ENCODE measurements at places on chromosomes 12 and 14.
A peak's percentile ranks its signal among the peaks of the same experiment; 100 is the strongest.

DNA sequence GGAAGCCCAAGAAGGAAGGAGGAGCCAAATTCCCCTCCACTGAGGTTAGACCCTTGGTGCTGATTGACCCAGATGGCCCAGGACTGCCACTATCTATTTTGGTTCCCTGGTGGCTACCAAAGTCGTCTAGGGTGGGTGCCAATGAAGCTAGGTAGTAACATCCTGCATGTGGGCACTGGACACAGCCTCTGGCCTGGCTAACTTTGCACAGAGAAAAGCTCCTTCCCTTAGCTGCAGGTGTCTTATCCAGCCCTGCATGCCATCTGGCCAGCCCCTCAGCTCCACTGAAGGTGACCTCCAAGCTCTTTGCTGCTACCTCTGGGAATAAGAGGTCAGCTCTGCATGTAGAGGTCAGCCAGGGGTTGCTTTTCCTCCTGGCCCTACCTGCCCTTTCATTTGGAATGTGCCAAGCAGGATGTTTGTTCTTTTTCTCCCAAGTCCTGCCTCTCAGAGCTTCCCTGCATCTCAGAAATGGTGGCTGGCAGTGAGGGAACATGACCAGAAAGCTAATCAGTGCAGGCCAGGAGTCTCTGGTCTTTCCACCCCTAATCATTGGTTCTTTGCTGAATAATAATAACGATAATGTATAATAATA is 34.0 kb downstream of the JDP2 start:
- DNase-seq = no peak

DNA sequence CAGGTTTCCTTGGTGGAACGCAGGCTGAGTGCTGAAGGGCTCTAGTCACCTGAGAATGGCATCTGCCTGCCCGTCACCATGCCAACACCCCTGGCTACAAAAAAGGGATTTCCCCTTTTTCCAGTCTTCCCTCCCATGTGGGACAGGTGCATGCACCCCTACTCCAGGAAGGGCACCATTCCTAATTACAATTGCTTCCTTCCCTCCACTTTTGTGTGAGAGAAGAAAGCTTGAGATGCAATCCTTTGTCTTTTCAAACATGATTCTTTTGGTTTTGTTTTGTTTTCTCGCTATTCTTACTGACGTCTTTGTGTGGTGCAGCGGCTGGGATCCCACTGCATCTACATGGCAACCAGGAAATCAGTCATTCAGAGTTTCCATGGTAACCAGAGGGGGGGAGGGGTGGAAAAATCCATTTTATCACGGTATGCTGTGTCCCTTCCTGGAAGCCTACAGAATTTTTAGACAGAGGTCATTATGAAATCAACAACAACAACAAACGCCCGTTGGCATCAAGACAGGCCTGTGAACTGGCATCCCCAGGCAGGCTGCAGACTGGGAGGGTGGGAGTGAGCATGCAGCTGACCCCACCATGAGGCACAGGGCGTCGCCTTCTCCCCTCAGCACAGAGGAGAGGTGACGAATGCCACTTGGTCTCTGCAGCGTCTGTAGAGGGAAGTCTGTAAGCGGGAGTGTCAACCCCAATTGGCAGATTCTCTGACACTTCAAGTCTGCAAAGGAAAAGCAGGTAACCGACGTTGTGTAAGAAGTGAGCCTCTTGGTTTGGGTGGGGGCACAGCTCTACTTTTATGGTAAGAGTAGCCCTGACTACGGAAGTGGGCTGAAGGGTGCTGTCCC is 13.6 kb upstream of the GNG2 start:
- DNase-seq = peak; percentile 50

GRCh38 chr12:61894168-61894567 is 366.0 kb upstream of the USP15 start:
- DNase-seq = no peak

DNA sequence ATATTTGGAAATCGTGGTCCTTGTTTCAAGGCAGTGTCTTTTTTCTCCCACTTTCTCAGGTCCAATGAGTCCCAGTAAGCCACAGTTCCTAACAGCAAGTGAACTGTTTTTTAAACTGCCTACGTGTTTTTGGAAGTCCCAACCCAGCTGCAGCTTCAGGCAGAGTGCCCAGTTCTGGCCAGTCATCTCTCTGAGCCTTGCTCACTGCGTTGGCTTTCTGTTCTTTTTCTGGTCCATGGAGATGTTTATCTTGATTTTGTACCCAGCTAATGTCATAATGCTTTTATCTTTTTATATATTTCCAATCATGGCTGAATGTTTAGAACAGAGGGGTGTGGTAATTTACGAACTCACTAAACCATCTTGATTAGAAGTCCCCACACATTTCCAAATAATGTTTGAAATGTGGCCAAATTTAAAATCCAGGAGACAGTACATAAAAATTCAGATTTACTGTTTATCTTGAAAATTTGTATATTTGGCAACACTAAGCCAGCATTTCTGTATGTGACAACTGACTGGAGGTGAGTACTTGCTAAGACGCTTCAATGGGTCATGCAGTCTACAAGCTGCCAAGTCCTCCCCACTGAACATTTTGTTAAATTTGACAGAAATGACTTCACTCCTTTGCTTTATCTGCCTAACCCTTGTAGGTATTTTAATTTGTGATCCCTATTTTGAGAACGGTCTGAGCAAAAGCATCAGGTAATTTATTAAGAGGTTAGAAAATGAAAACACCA is 46.1 kb upstream of the OTOGL start:
- no peak for DNase-seq

GRCh38 chr12:92363295-92364146 is 217.9 kb upstream of the BTG1 start:
- DNase-seq = peak; percentile 27

DNA sequence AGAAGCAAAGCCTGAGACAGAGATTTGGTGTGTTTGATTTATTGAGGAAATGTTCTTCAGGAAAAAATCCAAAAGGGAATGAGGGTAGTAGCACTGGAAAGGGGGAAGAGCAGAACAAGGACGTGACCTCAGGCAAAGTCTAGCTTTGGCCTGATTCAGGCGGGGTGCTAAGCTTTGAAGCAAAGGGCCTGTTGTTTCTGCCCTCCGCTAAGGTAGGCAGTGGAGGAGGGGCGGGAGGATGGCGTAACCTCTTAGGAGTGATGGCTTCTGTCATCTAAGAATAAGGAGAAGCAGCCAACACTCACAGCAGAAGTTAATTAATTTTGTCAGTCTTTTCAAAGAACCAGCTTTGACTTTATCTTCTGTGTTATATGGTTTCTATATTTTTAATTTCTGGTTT is 20.4 kb downstream of the ABHD12B start:
- no peak for DNase-seq

DNA sequence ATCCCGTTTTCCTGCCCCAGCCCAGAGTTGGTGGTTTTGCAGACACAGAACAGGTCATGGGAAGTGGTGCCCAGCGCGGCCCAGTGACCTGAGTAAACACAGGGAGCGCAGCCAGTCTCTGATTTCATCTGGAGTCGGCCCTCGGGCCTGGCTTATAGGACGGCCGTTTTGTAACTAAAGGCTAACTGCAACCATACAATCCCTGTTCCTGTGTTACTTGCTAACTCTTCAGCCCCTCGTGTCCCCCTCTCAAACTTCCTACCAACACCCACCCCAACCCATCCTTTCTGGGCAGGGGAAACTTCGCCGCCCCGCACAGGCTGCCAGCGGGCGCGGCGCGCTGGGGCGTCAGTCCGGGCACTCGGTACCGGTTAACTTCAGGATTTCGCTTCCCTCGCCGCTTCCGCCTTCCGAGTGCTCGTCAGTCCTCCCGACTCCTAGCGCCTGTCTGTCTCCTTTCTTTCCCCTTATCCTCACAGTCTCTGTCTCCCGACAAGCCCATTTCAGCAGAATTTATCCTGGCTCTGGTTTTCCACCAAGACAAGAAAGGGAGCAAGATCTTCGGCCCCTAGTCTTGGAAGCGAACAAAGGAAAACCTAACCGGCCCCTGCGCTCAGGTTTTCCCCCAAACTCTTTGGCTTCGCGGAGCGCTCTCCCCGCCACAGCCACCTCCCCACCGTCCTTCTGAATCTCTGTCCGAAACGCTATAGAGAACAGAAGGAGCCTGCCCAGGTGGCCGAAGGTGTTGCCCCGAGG is 2.0 kb downstream of the SIX1 start:
- no peak for DNase-seq

GRCh38 chr14:99391671-99392070 is 89.0 kb downstream of the SETD3 start:
- DNase-seq = no peak

- no peak for DNase-seq
These were observed 83.6 kb downstream of the EPS8 start for GRCh38 chr12:15705606-15706005.

DNA sequence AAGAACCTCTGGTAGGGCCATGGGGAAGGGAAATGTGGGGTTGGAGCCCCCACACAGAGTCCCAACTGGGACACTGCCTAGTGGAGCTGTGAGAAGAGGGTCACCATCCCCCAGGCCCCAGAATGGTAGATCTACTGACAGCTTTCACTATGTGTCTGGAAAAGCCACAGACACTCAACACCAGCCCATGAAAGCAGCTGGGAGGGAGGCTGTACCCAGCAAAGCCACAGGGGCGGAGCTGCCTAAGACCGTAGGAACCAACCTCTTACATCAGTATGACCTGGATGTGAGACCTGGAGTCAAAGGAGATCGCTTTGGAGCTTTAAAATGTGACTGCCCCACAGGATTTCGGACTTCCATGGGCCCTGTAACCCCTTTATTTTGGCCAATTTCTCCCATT is 97.8 kb downstream of the HMGA2 start:
- DNase-seq = no peak

DNA sequence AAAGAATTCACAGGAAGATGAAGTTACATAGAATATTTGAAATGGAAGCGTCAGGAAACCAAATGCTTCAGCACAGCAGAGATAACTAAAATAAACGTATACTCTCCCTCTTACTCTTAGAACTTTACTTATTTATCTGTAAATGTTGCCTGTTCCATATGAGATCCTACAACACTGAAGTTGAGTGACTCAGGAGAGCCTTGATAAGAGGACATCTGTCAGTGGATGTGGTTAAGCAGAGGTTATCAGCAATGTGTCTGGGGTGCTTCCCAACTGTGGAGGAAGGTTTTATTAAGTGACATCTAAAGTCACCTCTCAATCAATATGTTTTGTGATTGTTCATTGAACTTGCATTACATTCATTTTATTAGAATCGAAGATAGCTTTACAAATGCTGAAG is 81.9 kb downstream of the NEDD1 start:
- no peak for DNase-seq

DNA sequence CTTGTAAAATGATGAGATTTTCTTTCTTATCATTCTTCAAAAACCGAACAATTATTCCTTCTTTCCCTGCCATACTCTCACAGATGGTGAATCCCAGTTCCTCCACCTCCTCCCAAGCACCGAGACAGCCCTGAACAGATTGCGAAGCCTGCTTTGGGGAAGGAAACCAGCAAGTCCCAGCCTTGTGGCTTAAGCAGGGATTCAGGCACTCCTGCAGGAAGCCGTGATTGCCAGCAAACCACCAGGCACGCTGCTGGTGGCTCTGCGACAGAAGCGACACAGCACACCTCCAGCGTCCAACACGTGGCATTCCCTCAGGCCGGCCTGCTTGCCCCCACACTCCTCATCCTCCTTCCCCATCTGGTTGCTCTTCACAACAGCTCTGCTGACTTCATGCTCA is 237.7 kb downstream of the GXYLT1 start:
- DNase-seq = no peak

DNA sequence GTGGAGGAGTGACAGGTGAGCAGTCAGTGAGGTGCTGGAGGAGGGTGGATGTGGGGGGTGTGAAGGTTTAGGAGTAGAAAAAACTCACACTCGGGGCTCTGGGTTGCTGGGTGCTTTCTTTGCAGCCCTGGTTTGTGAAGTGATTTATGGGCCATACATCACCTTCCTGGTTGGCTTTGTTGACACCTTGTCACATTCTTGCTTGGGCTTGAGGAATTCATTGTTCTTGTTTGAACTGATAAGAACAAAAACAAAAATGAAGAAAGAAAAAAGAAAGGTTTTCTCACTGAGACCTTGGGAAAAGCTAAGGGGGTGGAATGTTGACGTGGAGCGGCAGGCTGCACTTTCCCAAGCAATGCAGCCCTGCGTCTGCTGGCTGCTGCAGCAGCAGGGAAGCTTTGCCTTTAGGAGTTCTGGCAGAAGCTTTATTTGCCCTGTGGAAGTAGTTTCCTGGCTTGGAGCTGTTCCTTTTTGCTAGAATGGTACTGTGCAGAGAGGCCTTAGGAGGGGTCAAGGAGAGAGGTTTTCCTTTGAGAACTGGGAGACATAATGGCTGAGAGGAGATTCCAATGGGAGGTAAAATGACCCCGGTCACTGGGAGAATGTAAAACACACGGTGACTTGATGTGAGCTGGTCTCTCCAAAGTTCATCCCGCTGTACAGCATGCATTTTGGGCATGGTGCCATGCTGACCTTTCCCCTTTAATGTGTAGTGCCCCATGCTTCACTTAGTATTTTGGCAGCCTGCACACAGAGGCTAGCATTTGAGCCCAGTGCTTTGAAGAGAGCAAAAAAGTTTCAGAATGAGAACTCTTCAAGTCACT is 52.8 kb downstream of the HMGA2 start:
- no peak for DNase-seq

DNA sequence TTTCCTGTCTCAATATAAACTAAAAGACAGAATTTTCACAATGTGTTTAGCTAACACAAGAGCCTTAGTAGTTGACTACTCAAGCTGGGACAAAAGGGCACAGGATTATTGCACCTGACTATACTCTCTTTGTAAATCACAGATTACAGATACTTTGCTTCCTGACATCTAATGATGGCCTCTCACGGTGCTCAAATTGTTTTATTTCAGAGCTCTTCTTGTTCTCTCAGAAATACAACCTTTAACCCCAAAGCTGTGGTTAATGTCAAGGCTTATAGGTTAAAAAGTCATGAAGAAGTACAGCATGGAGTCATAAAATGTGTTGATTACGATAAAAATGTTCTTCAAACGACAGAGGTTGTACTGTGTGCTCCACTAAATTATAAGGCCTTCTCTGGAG is 89.9 kb upstream of the CPNE8 start:
- no peak for DNase-seq

DNA sequence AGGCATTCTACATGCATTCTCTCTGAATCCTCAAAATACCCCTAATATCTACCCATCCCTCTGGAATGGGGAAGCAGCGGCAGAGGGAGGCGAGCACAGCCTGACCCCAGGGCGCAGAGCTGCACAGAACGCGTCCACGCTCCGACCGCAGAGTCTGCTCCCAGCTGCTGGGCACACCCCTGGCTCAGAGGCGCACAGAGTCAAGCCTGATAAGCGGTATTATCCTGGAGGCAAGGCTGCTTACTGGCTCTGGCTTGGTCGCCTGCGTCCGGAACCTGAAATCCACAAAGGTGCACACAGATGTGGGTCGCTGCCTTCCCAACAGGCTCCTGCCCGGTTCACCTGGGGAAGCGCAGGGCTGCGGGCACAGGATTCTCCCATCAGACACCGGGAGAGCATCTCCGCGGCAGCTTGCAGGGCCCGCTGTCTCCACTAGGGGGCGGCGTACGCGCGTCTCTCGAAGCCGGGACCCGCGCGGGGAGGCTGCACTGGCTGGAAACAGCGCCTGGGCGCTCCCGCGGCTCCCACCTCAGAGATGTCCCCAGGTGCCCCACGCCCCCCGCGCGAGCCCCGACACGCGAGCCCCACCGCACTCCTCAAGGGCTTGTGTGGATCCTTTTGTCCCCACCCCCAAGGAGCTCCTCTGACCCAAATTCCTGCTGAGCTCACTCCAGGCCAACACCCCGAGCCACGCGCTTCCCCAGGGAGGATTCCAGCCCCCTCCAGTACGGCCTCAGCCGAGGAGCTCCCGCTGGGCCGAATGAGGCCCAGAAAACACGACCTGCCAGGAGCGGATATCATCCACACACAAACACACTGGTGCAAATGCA is 120.1 kb upstream of the FZD10 start:
- no peak for DNase-seq

Measured in GM19239 (cell line).